ENCODE measurements at places on chromosomes 5 and 9.

DNA sequence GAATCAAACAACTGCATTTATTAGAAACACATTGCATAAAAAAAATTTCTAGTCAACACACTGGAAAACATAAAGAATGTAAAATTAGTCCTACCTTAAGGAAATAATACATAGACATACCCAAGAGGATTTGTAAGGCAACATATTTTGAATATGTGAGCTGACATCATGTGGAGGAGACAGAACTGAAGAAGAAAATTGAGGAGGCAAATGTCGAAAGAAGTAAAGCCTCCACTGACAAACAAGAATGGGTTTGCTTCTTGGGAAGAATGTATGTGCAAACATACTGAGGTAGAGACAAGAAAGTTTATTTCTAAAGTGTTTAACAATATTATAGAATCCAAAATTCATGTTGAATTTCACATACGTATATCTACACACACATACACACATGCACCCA lies 363.0 kb upstream of the PDE4D start:
- no peak for DNase-seq

DNA sequence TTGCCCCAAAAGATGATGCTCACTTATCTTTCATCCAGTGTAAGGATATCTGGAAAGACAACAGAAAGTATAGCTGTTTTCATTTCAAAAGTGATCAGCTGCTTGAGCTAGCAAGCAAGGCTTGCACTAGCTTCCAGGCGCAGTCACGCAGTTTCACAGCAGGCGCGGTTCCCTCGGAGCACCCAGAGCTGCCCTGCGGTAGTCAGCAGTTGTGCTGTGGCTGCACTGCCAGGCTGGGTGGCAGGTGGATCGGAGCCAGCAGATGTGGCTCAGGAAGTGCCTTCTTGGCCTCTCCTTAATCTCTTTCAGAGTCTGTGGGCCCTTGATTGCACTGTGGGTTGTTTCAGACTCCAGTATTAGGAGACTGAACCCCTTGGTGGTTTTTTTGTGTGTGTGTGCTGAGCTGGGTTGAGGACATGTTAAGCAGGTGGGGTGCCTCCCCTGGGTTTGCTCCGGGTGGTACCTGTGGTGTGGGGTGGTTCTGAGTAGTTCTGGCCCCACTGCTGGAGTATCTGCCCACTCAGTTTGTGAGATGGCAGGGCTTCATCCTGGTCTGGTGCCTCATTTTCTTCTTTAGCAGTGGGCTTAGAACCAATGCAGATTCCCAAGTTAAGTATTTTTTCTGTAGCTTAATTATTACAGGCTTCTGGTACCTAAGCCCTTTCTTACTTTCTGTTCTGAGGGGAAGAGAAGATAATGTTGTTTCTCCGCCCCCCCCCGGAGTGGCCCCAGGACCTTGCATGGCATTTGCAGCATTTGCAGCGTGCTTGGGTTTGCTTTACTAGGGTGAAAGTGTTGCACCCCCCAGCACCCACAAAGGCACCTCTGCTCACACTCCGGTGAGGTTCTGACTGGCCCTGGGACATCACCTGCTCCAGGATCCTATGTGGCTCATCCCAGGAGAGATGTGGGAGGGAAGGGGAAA lies 16.4 kb downstream of the TENT4A start:
- peak; percentile 71 for DNase-seq

DNA sequence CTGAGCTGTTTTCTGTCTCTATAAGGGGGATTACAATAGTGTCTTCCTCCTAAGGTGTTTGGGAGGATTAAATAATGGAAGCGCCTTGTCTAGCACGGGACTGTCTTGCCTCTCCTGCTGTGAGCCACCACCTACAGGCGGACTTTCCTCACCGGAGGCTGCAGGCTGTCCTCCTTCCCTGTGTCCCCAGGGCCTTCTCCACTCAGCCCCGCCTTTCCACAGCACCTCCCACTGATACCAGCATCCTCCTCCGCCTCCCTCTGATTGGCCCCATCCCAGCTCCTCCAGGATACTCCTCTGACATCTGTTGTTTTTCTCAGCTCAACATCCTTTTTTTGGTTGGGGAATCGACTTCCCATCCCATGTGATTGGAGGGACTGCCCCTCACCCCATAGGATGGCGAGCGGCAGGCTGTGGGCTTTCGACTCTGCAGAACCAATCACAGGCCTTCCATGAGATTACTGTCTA lies 851 bp upstream of the ZDHHC12 start:
- DNase-seq, result peak; percentile 69

DNA sequence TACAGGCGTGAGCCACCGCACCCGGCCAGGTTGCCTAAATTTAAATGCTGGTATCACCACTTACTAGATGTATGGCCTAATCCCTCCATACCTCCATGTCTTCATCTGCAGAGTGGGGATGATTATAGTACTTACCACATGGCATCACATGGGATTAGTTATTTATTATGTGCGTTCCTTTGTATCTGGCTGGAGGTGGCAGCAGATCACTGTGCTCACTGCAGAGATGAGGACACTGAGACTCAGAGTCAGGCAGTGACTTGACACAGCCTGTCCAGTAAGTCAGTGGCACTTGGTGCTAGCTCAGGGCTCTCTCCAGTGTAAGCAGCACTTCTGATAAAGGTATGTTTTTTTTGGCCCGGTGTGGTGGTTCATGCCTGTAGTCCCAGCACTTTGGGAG lies 38.4 kb upstream of the HAND1 start:
- no peak for DNase-seq

DNA sequence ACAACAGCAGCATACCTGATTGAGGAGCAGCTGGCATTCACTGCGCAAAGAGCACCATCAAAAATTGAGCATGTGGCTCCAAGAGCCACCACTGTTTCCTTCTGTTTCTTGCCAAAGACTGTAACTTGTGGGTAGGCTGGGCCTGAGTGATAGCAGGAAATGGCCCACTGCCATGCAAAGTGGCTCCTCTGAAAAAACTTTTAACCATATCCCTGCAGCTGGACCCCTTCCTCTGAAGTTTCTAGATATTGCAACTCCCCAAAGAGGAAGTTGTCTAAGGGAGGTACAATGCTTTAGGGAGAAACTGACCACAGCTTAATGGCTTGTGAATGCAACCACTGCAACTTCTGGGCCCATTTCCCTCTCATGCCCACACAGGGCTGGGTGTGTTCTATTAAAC lies 355.4 kb upstream of the PDE4D start:
- DNase-seq, result no peak

DNA sequence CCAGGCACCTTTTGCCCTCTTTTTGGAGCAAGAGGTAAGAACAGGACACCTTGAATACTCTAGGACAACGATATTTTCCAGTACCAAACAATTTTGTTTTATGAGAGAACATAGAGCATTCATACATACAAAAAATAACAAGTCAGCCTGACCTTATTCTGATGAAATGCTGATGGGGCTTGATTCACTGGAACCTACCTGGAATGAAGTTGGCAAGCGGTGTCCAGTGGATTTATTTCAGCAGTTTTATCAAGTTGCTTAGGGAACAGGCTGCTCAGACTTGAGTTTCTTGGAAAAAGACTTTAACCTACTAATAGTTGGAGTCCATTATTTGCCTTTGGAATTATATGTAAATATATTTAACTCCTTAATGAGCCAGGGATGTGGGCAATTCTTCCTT lies 322.0 kb downstream of the ARRDC3 start:
- no peak for DNase-seq

GRCh38 chr5:153212471-153212870 lies 278.0 kb upstream of the GRIA1 start:
- no peak for DNase-seq

DNA sequence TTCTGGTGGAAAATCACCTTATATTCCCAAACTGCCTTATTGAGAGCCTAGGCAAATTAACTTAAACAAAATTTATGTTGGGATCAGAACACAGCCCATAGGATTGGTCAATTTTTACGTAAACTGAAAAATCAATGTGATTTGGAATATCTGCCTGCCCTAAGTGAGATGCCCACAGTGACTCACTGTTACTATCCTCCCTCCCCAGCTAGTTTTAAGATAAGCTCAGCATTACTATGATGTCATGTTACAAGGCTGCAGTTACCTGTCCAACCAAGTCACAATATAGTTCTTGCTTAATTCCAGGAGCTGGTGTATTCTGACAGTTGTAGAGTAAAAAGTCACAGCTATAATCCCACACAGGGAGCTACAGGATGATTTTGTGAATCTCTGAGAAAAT lies 23.1 kb downstream of the SKP1 start:
- DNase-seq, result no peak

DNA sequence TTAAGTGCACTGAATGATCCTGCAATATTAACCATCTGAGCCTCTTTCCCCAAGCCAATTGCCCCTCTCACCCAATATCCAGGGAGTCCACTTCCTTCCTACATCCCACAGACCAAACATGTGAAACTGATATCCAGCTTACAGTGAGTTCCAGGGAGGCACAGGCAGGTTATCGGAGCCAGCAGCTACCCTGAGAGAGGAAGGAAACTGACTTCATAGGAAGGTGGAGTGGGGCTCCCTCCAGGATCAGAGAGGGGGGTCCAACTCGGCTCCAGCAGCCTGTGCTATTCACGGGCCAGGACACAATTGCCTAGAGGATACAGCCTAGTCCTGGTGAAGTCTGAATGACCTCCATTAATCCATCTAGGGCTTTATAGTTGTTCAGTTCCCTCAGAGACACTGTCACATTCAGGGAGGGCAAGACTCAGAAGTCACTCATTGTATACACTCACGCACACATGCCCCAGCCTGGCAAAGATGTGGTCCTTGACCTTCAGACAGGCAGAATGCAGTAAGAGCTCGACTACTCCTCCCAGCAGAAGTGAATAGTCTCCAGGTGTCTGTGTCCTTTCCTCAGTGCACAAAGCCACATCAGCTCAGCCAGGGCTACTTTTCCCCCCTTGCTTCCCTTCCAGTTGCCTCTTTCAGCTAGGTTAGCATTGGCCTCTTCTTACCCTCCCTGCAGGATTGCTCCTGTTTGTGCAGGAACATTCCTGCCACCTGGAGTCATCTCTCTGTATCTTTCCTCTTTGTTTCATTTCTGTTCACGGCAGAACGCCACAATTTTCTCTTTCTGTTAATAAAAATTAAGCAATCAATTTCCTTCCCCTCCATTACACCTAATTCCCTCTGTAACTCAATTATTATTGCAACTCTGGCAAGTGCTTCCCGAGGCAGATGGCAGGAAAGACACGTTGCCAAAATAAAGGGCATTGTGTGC lies 501.7 kb downstream of the ARHGEF28 start:
- DNase-seq, result no peak

- DNase-seq, result no peak
Observed at GRCh38 chr5:116732591-116732990, 158.0 kb upstream of the SEMA6A start.

- no peak for DNase-seq
Observed at GRCh38 chr9:105065098-105066088, 137.4 kb upstream of the ABCA1 start.

DNA sequence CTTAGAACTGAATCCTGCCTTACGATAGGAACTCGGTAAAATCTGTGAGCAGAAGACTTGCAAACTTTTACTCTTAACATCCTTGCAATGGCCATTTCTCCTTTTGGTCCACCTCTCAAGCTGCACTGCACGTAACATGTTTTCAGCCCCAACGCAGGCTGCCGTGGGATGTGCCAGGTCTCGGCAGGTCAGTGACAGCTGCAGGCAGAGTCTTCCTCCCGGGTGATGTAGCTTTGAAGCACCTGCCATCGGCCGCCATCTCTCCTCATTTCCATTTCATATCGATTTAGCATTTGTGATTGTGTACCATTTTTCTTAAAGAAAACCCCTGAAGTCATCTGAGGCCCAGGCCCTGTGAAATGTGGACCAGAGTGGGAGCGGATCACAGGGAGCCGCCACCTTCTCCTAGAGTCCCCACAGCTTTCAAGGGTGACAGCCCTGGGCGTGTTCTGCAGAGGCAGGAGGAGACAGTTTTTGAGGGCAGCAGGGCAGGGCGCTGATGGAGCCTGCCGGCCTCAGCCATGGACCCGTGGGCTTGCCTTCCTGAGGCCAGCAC lies 25.8 kb upstream of the LPCAT1 start:
- no peak for DNase-seq

DNA sequence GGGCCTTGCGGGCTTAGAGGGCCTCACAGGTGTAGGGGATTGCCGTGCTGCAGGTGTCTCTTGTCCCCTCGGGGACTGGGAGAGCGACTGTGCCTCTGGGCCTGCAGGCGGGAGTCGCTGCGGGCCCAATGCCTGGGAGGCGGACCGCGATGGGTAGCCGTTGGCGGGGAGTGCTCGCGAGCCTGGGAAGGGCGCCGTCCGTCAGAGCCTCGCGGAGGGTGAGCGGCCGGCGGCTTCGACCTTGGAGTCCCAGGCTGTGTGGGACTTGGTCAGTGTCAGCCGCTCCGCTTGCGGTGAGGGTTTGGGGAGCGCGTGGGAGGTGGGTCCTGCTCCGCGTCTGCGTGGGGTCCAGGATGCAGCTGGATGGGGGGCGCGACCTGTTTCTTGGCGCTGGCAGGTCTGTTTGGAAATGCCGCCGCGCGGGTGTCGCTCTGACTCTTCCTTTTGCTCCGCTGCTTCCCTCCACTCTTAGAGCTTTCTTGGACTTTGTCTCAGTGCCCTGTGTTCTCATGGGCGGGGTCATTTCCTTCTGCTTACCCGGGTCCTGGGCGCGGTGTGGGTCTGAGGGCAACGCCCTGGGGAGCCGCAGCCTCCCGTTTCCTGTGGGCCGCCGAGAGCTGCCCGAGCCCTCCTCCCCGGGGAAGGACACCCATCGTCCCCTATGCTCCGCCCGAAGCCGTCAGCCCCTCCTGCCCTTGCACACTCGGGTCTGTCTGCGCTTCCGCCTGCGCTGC lies 88.9 kb upstream of the CACNA1B start:
- DNase-seq, result no peak

DNA sequence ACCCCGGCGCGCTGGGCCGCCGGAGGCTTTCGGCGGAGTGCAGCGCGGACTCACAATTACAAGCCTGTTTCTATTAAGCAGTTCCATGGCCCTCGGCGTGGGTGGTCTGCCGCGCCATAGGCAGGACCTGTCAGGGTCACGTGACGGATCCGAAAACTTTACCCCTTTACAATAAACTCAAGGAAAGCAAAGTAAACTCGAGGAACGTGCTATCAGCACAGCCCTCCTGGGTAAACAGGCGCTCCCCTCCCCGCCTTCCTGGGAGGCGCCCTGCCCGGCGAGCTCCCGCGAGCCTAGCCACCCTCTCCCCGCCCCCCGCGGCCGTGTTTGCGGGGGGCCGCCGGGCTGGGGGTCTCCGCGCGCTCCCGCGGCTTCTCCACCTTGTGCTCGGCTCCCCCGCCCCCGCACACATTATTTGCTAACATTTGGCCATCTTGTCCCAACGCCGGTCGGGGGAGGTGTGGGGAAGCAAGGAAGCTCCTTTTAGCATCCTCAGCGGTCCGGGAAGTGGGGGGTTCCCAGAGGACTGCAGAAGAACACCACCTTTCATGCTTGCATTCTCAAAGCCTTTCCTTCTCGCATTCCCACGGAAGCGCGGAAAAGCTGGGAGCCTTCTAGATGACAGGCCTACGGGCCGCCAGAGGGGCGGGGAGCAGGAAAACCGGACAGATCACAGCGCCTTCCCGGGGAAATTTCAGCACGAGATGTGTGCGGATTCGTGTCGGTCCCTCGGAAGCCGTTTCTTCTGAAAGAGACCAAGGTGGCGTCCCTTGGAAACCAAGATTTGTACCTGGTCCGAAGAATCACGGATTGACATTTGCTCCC lies at the start of gene PTCH1:
Gene PTCH1, minus strand, starts transcription at position 238 of the 825 bp plus-strand sequence.
- DNase-seq, result peak; percentile 43

- no peak for DNase-seq
Observed at GRCh38 chr9:34898846-34899245, 59.2 kb upstream of the PHF24 start.

- no peak for DNase-seq
Observed at GRCh38 chr5:67873935-67874334, 341.6 kb upstream of the PIK3R1 start.

GRCh38 chr5:134095887-134096589 lies 18.4 kb upstream of the TCF7 start:
- DNase-seq, result no peak
